Stimulated activated CD4-positive, alpha-beta T cell treated with anti-CD3 and anti-CD28 coated beads, Interleukin-2, amount 100 ng/mL, for 4 hours (primary cell): ENCODE measurements at places on chromosomes 16 and 17.

DNA sequence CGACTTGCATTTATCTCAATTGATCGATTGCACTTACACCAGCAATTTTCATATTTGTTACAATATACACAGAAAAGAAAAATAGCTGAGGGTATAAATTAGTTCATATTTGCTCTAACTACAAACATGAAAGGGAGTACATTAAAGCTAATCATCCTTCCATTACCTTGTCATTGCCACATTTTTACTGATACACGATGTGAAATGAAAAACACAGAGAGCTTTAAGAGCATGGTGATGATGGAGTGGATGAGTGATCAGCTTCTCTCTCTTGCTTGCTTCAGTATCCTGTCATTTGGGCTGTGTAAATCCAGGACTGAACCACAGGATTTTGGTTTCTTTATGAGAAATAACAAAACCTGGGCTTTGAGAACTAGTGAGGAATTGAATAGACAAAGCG is 1207.5 kb upstream of the GOT2 start:
- DNase-seq: no peak

DNA sequence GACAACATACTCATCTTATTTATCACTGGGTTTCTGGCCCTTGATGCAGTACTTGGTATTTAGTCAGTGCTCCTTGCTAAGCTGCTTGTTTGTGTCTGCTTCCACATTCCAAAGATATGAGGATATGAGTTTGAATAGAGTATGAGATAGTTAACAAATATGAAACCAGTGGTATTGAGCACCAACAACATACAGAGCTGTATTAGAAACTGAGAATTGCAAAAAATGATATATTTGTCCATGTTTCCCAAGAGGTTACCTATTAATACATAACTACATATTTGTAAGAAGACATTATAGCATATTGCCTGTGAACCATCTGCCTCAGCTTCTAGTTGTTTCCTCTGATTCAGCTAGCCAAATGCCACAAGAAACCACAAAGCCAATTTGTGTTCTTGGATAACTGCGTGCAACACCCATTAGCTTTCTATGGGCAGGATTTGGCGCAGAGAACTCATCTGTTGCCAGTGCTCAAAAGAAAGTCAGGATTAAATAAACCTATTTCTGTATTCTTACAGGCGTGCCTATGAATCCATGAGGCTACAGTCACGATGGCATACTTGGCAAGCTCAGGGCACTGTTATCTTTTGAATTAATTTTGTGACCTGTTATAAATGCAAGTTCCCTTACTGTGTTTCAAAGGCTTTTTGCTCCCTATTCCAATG is 194.4 kb downstream of the MAP2K6 start:
- DNase-seq: no peak

DNA sequence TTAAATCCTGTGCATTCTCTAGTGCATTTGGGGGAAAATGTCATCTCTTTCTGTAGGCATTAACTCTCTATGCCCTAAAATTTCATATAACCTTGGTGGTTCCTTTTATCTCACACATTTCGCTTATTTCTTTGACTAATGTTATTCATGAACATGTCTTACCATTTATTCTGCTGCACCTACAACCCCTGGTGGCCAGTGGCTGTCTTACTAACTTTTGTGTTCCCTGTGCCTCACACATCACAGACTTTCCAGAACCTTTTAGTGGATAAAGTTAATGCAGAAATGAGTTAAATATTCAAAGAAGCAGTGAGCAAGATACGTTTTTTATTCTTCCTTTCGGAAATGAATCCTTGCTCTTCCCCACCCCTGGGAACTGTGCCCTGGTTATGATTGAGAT is 111.9 kb downstream of the CDH13 start:
- DNase-seq: no peak

GRCh38 chr16:886802-887731 is 83.7 kb downstream of the LMF1 start:
- no peak for DNase-seq

DNA sequence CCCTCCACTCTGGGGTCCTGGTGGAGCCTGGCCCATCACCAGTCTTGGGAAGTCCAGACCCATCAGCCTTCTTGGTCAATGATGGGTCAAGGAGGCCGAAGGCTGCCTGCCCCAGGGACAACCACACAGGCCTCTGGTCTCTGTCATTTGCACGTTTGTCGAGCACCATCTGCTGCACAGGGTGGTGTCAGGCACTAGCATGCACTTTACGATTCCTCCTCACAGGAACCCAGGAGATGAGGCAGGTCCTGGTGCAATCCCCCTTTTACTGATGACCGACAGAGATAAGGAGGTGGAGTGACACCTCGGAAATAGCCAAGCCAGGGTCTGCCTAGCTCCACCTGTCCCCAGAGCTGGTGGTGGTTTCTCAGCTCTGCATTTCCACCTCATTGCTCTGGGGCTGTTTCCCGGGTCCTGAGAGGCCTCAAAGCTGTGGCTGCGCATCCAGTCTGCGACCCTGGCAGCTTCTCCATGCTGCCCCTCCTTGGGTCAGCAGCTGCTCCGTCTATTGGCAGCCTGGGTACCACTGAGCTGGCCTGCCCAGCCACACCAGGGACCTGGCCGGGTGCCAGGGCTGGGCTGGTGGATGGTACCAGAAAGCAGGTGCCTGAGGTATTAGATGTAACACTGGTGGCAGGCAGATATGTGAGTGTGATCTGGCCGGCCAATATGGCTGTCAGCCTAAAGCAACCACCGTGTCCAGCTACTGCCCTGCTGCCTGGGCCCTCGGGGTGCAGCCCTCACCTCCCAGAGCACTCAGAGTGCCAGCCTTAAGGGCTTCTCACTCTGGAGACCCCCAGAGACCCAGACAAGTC is 10.0 kb downstream of the MMP15 start:
- DNase-seq: no peak

GRCh38 chr16:14424595-14424994 is 205.5 kb downstream of the PARN start:
- no peak for DNase-seq

DNA sequence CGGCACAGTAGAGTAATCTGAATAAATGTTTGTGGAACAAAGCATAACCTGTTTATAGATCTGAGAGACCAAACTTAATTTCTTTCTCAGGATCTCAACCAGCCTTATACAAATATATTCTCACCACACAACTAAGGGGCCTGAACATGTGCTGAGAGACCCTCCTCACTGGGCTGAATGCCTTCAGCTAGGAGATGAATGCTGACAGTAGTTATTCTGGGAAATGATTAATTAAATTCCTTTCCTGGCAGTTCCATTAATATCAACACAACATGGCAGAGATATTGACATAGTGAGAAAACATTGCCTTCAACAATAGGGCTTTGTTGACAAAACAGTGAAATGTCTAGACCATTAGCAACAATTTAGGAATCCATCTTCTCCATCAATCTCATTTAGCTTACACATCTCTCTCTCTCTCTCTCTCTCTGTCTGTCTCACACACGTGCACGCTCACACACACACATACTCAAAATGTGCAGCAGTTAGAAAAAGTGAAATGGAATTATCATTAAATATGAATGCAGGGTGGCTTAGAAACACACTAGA is 780.8 kb upstream of the CDH8 start:
- DNase-seq: no peak
